ENCODE measurements at places on chromosomes 16 and 17. TPM values are rescaled to one million over a fixed set of nuclear protein-coding genes. Genes with fewer than 3 reads are reported as not detected.

CSH1 gene
- total RNA-seq, result not detected

KRT13 gene
- total RNA-seq, result not detected

ZNF469 gene
- total RNA-seq, result under 0.01 TPM

CCDC102A gene
- total RNA-seq, result 4.8 TPM

SMCR8 gene
- total RNA-seq, result 22.2 TPM

TANC2 gene
- total RNA-seq, result 42.6 TPM

WNK4 gene
- not detected for total RNA-seq

NME1 gene
- total RNA-seq, result 105 TPM

ASPHD1 gene
- total RNA-seq, result 2.5 TPM

CCDC92B gene
- not detected for total RNA-seq

DPEP3 gene
- not detected for total RNA-seq

FSCN2 gene
- total RNA-seq, result 0.67 TPM

PRKAR1A gene
- 401 TPM for total RNA-seq

SPATA22 gene
- total RNA-seq, result 0.31 TPM

CXCL16 gene
- 5.8 TPM for total RNA-seq

TBC1D3E gene
- not detected for total RNA-seq

MFAP4 gene
- under 0.01 TPM for total RNA-seq

ZNF624 gene
- total RNA-seq, result 8.4 TPM

NPIPB6 gene
- not detected for total RNA-seq

SGCA gene
- total RNA-seq, result not detected

PSMB10 gene
- total RNA-seq, result 66.4 TPM

KRTAP4-1 gene
- total RNA-seq, result not detected

NCOR1 gene
- 76.8 TPM for total RNA-seq

CLEC3A gene
- total RNA-seq, result not detected

HOXB7 gene
- total RNA-seq, result 8.9 TPM

CTRB2 gene
- total RNA-seq, result not detected

KIF19 gene
- total RNA-seq, result not detected

SMPD3 gene
- total RNA-seq, result 0.34 TPM

RSKR gene
- total RNA-seq, result 15.3 TPM

ACSM2A gene
- not detected for total RNA-seq

KRTAP1-5 gene
- total RNA-seq, result not detected

PRSS53 gene
- total RNA-seq, result 1.0 TPM

MYH2 gene
- not detected for total RNA-seq

TMEM114 gene
- total RNA-seq, result not detected

USP43 gene
- total RNA-seq, result 1.5 TPM

CDK5R1 gene
- 5.2 TPM for total RNA-seq

DPEP2NB gene
- not detected for total RNA-seq

TPSAB1 gene
- total RNA-seq, result not detected

APRT gene
- total RNA-seq, result 69.6 TPM

CHD9NB gene
- 0.77 TPM for total RNA-seq

GGT6 gene
- not detected for total RNA-seq

EVI2B gene
- 1.7 TPM for total RNA-seq

HS3ST3A1 gene
- total RNA-seq, result 0.34 TPM

AGRP gene
- not detected for total RNA-seq

TNS4 gene
- not detected for total RNA-seq

TSNAXIP1 gene
- 0.69 TPM for total RNA-seq

SLC7A5 gene
- 299 TPM for total RNA-seq

OR1A1 gene
- total RNA-seq, result not detected

DNAH9 gene
- 1.5 TPM for total RNA-seq

IL34 gene
- total RNA-seq, result 5.1 TPM

FBXW10 gene
- 0.36 TPM for total RNA-seq
